ENCODE measurements at places on chromosomes 13 and 19.

GRCh38 chr13:100182900-100183490, 94.1 kb downstream of the PCCA start:
- no peak for DNase-seq

DNA sequence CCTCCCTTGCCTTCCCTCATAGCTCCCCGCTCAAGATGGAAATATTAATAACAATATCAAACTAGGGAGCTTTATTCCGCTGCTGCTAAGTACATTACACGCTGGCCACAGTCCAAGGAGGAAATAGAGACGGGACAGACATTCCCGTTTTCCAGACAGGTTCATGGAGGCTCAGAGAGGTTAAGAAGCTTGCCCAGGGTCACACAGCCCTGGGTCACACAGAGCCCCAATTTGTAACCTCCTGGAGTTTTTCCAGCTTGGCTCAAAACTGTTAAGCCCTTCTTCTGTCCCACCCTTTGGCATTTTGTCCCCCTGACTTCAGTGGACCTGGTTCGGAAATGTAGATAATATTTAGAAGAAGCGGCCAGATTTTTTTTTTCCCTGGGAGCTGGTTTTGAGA, 2.0 kb downstream of the BICRA start:
- no peak for DNase-seq

DNA sequence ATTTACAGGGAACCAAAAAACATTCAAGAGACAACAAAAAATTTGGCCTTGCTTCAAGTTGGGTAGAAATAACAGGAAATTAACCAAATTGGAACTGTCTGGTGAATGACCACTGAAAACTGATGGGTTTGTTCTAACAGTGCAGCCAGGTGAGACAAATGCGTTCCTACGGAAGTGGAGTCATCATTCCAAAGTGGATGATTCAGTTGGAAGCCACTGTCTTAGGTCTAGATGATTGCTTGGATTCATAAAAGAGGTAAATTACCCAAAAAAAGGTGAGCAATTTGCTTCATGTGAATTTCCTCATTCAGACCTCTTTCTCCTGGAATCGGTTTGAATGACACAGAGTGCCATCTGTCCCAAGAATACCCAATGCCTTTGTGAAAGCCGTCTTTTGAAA, 87.1 kb upstream of the IPO5 start:
- DNase-seq: no peak

GRCh38 chr19:12199757-12200419, 37.0 kb downstream of the ZNF136 start:
- DNase-seq: no peak

DNA sequence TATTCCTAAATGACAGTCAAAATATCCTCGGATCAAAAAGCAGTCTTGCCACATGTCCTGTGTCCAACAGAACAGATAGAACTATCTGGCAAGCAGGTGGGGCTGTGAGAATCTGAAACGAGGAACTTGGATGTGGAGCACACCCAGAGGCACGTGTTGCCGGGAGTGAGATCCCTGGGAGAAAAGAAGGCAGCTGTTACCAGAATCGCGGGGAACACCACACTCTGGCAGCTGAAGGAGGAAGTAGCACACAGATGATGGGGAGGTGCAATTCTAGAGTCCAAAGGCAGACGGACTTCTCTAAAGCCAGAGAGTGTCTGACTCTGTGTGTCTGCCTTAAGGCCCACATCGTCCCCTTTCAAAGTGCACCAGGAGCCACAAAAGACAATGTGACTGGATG, 22.3 kb downstream of the SLC7A1 start:
- no peak for DNase-seq

GRCh38 chr13:43835701-43836100, 43.8 kb downstream of the CCDC122 start:
- no peak for DNase-seq

DNA sequence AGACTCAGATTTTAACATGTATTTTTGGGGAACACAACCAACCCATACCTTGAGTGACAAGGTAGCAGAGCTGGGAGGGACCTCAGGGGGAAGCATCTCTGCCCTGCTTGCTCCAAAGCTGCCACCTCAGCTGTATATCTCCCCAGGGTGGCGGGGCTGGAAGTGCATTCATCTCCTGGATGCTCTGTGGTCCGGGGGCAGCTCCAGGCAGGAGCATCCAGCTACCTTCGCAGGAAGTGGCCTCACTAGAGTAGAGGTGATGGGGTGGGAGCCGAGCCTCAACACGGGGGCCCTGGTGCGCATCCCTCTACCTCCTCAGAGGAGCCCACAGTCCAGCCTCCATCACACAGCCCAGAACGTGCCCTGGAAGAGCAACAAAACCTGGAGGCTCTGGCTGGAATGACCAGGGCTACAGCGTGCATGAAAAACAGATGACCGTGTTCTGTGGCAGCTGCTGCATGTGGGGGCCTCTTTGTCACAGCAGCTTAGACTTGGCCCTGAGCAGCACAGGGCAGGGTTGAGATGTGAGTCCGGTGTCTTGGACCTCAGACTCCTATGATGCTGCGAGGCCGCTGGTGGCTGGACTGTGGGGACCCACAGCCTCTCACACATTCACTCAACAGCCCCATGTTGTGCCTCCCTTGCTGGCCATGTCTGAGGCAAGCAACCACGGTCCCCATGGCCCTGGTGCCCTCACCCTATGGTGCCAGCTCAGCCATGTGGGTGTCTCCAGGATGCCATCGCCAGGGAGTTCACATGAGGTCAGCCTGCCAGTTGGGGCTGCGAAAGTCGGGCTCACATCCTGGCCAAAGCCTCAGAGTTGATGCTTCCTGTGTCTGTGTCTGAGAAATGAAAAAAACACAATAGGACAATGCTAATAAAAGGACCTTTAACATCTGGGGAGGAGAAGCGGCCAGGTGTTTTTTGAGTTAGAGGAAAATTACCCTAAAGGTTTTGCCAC, 17.1 kb upstream of the GAS6 start:
- no peak for DNase-seq

GRCh38 chr13:97215325-97215724, 6.8 kb upstream of the MBNL2 start:
- no peak for DNase-seq

DNA sequence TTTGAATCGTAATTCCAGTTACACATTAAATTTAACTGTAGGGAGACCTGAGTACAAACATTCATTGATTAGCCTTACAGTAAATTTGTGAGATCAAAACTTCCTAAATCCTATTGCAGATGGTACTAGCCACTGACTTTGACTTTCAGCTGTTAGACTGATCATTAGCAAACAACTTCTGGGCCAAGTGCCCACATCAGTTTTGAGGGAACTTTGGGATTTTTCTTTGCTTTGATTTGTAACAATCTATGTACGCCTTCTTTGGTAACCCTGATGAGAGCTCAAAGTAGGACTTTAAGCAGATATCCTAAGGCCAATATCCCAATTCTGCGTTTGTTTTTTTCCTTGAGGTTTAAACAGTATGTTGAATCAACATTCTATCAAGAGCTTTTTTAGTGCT, 131.5 kb downstream of the DLEU7 start:
- no peak for DNase-seq

GRCh38 chr13:29511980-29512379, 83.5 kb downstream of the SLC7A1 start:
- no peak for DNase-seq

DNA sequence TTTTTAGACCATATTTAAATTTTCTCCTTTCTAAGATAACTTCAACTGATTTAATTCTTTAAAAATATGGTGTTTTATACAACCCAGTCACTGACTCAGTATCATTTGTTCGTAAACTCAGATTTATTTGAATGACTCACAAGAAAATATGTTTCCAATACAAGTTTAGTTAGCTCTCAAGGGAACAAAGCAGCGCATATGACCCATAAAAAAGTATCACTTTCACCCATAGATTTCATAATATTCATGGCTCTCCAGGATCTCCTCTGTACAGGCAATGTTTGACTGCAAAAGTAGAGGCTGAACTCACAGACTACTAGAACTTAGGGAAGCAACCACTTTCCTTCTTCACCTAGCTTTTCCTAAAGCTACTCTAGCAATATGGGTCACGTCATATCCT, 405.6 kb upstream of the PCDH9 start:
- DNase-seq: no peak

DNA sequence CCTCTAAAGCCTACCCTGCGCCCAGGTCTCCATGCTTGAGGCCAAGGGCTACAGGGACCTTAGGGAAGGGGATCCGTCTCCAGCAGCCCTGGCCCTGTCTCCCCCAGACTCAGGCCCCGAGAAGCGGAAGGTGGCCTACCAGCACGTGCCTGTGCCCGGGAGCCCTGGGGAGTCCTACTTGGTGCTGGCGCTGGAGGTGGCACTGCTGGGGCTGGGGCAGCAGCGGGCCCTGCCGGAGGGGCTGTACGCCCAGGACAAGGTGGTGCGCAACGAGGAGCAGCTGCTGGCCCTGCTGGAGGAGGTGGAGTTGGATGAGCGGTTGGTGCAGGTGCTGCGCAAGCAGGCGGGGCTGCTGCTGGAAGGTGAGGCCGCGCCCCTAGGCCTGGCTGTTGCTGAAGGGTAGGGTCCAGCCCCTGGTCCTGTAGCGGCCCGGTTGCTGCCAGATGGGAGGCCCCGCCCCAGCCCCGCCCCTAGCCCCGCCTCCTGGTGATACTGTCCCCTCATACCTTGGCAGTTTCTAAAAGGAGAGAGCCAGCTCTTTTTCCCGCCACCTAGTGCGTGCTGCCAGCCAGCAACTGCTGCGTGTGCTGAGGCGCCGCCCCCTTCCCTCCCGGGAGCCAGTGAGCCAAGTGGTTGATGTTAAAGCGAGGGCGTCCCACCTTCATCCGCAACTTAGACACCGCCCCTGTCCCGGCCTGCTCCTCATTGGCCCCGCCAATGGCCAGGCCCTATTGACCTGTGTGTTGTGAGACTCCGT, 22.6 kb downstream of the ZSWIM4 start:
- peak; percentile 25 for DNase-seq

- DNase-seq: no peak
Observed at GRCh38 chr19:38036707-38037611, 130.0 kb downstream of the SIPA1L3 start.

GRCh38 chr19:36371886-36372285, 7.1 kb downstream of the ZFP14 start:
- no peak for DNase-seq

DNA sequence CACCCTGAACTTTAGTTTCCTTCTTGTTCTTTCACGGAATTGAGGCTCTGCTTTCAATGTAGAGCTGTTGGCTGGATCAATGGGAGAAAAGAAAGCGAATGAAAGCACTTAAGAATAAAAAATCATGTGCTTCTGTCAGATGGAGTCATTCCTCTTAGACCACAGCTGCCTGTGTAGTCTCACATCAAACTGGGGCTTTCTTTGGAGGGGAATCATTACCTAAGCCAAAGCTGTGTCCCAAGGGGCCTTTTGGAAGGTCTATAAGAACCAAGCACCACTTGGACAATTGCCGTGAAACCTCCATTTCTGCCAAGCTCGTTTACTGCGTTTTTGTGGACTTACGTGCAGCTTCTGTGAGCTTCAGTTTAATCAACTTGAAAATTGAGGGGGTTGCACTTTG, 44.2 kb upstream of the RNF113B start:
- DNase-seq: no peak

GRCh38 chr13:99361197-99361596, 54.0 kb upstream of the GPR183 start:
- DNase-seq: no peak

DNA sequence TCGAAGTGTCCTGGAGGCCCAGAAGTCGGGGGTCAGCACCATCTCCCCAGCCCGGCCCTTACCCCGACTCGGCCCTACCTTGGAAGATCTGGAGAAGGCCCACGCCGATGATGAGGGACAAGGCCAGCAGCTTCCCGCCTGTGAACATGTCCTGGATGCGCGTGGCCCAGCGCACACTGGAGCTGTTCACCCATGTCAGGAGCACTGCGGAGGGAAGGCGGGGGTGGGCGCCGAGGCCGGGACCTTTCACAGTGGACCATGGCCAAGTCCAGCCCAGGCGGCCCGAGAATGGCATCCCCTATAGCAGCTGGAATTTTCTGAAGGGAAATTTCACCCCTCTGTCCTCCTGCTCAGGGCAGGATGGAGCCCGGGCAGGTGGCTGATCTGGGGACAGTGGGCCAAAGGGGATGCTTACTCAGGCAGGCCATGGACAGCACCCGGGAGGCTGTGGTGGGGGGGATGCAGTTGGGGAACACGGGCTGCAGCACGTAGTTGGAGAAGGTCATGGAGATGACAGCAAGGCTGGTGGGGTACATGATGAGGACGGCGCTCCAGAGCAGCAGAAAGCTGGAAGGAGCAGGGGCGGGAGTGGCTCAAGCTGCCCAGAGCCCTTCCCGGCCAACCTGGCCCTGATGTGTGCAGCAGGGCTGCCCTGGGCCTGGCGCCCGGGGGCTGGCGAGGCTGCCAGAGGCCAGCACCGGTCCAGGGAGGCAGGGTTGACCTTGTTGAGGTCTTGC, 13.0 kb downstream of the SLC7A10 start:
- no peak for DNase-seq

- no peak for DNase-seq
Observed at GRCh38 chr19:49831592-49831991, 13.5 kb downstream of the MED25 start.

DNA sequence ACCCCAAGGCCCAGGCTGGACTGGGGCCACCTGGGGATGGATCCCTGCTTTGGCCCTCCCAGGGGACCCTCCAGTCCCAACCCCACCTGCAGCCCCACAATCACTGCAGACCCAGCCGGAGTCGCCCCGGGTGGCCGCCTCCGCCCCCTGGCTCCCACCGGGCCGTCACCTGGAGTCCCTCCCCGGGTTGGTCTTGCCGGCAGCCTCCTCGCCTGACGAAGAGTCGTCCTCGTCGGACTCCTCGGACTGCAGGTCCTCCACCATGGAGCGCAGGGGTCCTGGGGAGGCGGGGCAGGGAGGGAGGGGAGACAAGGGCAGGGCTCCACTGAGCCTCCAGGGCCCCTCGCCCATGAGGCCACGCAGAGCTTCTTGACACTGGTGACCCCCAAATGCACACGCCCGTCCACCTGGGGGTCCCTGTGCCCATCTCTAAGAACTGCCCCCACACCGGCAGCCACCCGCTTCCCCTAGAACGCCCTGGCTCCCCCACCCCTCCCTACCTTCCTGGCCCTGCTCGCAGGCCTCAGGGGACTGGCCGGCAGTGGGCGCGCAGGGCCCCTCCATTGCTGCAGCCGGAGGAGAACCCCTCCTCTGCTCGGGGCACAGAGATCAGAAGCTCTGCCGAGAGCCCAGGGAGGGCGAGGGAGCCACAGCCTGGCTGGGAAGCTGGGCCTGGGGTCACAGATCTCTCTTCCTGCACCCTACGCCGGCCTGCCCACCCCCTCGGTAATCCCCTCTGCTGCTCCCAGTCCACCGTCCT, 63.4 kb downstream of the MLLT1 start:
- no peak for DNase-seq

- DNase-seq: no peak
Observed at GRCh38 chr19:11286312-11286974, 9.5 kb upstream of the TSPAN16 start.

GRCh38 chr19:35975608-35976214, 19.3 kb upstream of the SDHAF1 start:
- DNase-seq: no peak

DNA sequence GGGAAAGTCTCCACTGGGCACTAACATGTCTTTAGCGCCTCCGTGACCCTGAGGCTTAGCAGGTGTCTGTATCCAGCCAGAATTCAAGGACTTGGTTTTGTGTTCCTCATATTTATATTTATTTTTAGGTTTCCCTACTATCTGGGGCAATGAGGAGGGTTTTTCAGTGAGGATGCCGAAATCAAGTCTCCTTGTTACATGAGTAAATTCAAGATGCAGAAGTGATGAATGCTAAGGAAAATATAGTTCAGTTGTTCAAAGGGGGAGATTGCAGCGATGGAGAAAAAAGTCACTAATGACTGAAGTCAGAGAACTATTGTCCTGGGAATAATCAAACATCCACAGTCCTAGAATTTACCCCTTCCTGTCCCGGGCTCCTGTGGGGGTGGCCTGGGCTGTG, 791 bp upstream of the ADGRE2 start:
- no peak for DNase-seq

- no peak for DNase-seq
Observed at GRCh38 chr13:20389696-20390525, 135.7 kb downstream of the CRYL1 start.

- DNase-seq: peak; percentile 11
Observed at GRCh38 chr19:6501740-6502648, at the start of gene TUBB4A. TSS of gene TUBB4A (minus strand) at chr19:6502309. CDS start at chr19:6502212, 97 bp downstream.
